IPS DF 19.7 (cell line): ENCODE measurements at places on chromosomes 11 and 22.

DNA sequence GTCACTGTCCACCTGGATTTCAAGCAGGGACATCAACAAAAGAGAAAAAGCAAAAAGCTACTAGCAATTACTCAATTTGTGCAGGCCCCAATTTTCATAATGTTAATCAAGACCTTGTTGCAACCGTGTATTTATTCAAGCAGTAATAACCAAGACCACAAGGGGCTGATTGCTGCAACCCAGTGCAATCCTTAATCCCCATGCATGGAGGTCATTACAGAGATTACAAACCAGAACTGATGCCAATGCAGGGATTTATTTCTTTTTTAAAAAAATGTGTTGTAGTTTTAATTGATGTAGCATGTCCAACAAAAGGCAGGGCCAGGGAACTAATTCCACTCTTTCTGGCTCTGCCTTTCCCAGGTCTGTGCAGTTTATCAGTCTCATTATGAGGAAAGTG is 18.4 kb downstream of the TECTA start:
- no peak for DNase-seq

- no peak for DNase-seq
These were observed 135.4 kb downstream of the OSBP2 start for GRCh38 chr22:30829901-30830550.

GRCh38 chr11:132057266-132057665 is 686.9 kb downstream of the NTM start:
- no peak for DNase-seq

- no peak for DNase-seq
These were observed 27.4 kb upstream of the GRIA4 start for GRCh38 chr11:105582497-105582896.

- DNase-seq: no peak
These were observed 51.2 kb upstream of the LMO1 start for GRCh38 chr11:8314916-8315315.

DNA sequence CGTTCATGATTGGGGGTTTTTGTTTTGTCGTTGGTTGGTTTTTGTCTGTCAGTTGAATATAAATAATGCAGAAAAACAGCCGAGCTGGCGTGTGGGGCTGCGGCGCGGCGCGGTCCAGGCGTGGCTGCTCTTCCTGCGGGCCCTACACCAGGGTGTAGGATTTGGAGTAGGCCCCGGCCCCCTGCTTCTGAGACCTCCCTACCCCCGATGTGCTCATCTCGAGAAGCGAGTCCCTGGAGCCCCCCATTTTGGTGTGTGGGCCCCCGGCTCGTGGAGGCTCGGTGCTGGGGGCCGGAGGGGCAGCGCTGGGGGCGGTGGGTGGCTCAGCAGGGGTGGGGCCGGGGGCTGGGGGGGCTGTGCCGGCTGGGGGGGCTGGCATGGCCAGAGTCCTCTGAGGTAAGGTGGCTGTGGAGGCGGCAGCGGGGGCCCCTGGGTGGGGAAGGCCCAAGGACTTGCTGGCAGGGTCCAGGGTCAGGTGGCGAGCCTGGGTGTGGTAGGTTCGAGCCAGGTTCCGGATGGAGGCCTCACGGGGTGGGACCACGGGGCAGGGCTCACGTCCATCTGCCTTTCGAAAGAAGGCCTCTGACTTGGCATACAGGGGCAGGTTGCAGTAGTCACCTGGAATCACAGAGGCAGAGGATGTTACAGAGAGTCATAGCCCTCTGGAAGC is 100.7 kb downstream of the CEP164 start:
- no peak for DNase-seq

DNA sequence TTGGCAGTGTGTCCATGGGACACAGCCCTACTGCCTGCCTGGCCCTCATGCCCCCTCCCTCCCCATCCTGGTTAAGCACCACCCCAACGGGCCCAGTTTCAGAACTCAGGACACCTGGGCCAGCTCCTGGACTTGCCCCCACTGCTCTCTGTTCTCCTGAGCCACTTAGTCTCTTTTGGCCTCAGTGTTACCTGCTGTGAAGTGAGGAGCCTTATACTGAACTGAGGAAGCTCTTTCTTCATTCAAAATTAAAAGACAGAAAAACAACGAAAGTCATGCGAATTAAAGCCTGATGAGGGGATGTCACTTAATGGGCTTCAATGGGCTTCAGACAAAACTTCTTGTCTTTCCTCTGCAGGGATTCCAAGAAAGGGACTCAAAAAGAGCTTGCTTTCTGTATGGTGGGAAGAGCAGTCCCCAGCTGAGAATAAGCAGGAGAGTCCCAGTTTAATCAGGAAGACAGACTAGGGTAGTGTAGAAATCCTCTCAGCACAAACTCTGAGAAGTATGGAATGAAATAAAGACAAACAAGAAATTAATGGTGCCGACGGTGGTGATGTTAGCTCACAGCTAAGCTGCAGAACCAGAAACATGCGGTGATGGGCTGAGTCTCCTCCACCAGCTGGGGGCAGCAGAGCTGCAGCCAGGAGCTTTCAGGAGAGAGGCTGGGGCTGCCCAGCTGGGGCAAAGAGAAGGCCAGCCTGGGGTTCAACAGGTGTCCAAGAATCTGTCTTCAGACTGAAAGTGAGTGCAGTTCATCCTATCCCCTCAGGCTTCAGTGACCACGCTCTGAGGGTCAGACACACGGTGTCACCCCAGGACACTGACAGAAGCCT is 101.0 kb downstream of the GGTLC2 start:
- DNase-seq: no peak

GRCh38 chr22:17985606-17986005 is 38.8 kb downstream of the MICAL3 start:
- DNase-seq: no peak

GRCh38 chr11:1482581-1483444 is 3.8 kb downstream of the MOB2 start:
- DNase-seq: no peak

GRCh38 chr11:103878646-103879045 is 157.8 kb upstream of the DDI1 start:
- no peak for DNase-seq

GRCh38 chr11:9267680-9268079 is 2.5 kb upstream of the DENND5A start:
- no peak for DNase-seq

GRCh38 chr11:26121466-26121865 is 210.5 kb upstream of the ANO3 start:
- no peak for DNase-seq

GRCh38 chr22:20805972-20806471 is 32.1 kb downstream of the SERPIND1 start:
- no peak for DNase-seq

DNA sequence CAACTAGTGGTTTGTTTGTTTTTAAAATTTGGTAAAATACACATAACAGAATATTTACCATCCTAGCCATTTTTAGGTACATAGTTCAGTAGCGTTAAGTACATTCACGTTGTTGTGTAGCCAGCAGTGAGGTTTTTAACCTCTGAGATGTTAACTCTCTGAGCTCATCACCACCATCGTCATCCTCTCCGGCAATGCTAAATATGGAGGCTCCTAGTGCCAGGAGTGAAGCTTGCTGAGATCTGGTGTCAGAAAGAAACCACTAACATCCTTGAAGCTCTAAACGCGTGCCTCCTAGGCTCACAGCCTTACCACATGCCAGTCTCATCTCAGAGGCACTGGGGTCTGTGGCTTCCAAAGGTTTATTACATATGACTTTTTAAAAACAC is 330.2 kb upstream of the B3GAT1 start:
- DNase-seq: no peak

GRCh38 chr11:4821021-4821420 is at the start of gene OR51F2:
OR51F2 (plus strand) TSS chr11:4821321; CDS start chr11:4821422, 101 bp downstream.
- no peak for DNase-seq

DNA sequence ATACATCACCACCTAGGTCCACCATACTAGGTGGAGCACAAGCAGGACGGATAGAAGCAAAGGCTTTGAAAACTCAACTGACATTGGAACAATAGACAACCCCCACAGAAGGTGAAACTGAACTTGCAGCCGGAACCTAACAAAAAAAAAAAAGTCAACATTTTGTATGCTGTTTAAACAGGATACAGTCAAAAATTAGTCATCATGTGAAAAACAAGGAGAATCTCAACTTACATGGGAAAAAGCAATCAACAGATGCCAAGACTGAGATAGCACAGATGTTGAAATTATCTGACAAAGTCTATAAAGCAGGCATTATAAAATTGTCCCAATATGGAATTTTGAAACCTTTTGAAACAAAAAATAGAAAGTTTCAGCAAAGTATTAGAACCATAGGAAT is 123.8 kb downstream of the RAB38 start:
- no peak for DNase-seq

GRCh38 chr22:40509401-40510134 is 127.0 kb downstream of the MRTFA start:
- no peak for DNase-seq

GRCh38 chr11:128905345-128906184 is 14.4 kb downstream of the KCNJ5 start:
- DNase-seq: no peak

- DNase-seq: peak; percentile 59
These were observed 4.7 kb upstream of the FAM111B start for GRCh38 chr11:59102259-59102765.

DNA sequence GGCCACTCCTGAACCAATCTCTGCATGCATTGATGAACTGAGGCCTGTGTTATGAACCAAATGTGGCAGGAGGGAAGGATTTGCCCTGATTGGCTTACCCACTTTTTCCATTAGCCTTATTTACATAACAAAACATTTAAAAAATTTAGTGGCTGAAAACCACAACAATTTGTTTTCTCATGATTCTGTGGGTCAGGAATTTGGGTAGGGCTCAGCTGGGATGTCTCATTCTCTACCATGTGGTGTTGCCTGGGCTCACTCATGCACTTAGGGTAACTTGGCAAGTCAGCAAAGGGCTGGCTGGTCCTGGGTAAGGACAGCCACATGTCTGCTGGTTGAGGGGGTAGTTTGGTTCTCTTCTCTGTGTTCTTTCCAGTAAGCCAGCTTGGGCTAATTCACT is 35.1 kb upstream of the CYP2R1 start:
- DNase-seq: no peak

DNA sequence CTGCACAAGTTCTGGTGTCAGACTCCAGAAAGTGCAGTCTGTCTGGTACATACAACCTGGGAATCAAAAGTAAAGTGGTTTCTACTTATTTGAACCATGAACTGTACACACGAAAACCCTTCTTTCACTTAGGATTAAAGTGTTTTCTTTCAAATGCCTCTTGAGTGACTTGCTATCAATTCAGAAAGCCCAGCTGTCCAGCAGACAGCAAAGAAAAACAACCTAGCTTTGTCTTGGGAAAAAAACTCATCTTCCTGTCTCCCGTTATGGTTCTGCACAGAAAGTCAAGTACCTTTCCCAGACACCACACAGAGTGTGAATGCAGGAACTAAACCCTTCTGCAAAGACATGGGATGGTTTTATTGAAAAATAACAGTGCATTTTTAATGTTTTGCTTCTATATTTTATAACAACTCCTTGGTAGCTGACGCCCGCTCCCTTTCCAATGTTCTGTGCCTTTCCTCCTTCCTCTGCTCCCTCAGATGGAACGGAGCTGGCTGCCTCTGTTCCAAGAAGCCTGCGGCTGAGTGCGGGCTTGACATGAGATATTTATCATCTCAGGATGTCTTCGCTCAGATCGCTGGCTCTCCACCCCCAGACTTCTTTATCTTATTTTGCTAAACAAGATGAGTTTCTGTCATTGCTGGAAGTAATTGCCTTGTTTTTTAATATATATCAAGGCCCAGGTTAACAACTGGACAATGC is 322.3 kb upstream of the B3GAT1 start:
- no peak for DNase-seq

DNA sequence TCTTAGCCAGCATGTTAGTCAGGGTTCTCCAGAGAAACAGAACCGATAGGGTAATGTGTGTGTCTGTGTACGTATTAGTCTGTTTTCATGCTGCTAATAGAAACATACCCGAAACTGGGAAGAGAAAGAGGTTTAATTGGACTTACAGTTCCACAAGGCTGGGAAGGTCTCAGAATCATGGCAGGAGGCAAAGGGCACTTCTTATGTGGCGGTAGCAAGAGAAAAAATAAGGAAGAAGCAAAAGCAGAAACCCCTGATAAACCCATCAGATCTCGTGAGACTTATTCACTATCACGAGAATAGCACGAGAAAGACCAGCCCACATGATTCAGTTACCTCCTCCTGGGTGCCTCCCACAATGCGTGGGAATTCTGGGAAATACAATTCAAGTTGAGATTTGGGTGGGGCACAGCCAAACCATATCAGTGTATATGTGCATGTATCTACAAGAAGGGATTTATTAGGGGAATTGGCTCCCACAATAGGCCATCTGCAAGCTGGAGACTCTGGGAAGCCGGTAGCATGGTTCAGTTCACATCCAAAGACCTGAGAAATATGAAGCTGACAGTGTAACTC is 173.7 kb upstream of the NECTIN1 start:
- DNase-seq: no peak

GRCh38 chr11:46896719-46897406 is 21.5 kb downstream of the LRP4 start:
- DNase-seq: no peak

- DNase-seq: no peak
These were observed 382.5 kb downstream of the NXPE2 start for GRCh38 chr11:115060840-115061239.

DNA sequence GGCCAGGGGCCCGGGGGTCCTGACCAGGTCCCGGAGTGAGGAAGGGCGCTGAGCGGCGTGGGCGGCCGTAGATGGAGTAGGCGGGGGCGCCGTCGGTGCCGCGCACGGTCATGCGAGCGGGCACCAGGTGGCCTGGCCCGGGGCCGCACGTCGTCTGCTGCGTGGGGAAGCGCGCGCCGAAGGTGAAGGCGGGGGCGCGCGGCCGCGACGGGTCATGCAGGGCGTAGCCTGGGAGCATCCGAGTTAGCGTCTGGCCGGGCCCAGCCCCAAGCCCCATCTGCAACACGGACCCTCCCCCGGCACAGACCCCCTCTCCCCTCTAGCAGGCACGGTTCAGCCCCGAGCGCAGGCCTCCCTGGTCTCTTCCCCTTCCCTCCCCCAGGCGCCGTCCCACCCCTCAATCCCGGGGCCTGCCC is 1.7 kb upstream of the TYMP start:
- DNase-seq: no peak

- no peak for DNase-seq
These were observed 7.5 kb upstream of the FOLR2 start for GRCh38 chr11:72209101-72209500.

GRCh38 chr11:77590194-77590782 is 535 bp downstream of the AQP11 start:
- no peak for DNase-seq

DNA sequence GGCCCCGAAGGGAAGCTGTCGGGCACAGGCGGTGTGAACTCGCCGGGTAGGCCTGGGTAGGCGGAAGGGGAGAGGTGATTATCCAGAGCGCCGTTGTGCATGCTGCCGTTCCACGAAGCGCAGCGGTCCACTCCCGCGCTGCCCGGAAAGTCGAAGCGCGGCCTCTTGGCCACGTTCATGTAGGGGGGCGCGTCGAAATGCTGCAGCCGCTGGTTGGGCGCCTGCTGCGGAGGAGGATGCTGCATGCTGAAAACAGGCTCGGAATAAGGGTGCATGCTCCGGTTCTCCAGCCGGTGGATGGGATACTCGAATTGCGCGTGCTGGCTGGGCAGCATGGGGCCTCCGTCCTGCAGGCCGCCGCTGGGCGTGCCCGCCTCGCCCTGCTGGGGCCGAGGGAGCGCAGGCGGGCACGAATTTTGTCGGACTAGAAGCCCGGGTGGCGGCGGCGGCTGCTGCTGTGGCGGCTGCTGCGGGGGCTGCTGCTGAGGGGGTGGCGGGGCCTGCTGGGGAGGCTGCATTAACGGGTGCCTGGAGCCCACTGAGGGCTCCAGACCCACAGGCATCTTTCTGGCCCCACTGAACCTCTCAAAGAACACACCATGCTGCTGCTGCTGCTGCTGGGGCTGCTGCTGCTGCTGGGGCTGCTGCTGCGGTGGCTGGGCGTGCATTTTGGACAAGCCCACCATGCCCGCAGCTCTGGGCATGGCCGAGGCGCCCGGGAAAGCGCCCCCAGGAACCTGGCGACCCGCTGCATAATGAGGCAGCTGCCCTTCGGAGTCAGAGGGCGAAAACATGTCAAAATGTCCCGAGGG is 2.3 kb downstream of the MN1 start:
- no peak for DNase-seq
